ENCODE measurements at places on chromosomes 4 and X.

DNA sequence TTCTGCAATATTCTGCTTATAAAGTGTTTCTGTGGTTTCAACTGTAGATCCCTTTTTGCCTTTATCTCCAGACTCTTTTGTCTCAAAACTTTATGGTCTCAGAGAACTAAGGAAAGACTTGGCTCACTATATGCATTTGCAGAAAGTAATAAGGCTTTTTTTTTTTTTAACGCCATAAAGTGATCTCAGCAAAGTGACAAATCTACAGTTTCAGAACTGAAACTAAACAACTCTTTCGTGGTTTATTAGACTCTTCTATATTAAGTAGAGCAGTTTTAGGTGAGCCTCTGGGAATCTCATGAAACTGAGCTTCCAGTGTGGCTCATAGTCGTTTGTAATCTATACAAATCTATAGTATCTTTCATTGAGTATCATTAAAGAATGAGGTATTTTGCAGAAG, 15.3 kb downstream of the ATP7A start:
- no peak for DNase-seq

DNA sequence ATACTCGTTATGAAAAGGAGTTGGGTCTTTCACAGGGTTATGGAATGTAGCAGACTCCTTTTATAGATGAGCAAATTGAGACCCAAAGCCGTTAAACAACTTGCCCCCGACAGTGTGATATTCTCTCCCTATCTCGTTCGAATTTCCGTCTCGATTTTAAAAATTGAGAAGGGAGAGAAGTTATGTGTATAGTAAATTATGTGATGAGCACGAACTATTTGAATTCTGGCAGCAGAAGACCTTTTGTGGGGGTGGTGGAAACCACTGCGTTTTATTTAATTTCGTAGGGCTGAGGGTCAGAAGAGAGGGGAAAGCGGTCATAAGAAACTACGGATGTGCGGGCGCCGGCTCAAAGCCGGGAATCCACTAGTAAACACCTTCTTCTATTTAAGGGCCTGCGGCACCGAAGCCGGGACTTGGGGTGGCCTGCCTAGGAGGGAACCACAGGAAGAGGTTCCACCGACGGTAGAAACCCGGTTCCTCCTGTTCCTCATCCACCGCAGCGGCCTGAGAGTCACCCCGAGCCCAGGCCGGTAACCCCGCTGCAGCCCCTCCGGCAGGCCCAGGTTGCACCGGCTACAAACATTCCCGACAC, 1.5 kb upstream of the DDX3X start:
- peak; percentile 47 for DNase-seq

GRCh38 chrX:125953814-125954213, 212.3 kb downstream of the DCAF12L2 start:
- DNase-seq: no peak

- no peak for DNase-seq
Measured at GRCh38 chr4:168720396-168720900, 223.6 kb downstream of the PALLD start.

- DNase-seq: no peak
Measured at GRCh38 chr4:58711039-58711438, 1600.9 kb upstream of the IGFBP7 start.

DNA sequence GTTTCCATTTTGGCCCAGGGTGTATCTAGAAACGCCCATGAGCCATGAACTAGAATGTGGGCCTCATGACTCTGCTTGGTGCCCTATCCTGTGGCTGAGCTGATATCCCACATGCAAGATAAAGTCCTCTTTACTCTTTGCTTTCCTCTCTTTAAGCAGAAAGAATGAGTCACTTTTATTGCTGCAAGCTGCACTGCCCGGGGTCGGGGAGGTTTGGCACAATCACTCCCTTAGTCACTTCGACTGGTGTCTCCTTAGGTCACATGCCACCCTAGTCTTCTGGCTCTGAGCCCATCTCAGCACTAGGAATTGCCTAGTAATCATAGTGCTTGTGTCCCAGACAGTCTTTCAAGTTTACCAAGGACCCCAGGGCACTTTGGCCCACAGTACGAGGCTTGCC, 75.1 kb upstream of the CXorf66 start:
- DNase-seq: no peak

DNA sequence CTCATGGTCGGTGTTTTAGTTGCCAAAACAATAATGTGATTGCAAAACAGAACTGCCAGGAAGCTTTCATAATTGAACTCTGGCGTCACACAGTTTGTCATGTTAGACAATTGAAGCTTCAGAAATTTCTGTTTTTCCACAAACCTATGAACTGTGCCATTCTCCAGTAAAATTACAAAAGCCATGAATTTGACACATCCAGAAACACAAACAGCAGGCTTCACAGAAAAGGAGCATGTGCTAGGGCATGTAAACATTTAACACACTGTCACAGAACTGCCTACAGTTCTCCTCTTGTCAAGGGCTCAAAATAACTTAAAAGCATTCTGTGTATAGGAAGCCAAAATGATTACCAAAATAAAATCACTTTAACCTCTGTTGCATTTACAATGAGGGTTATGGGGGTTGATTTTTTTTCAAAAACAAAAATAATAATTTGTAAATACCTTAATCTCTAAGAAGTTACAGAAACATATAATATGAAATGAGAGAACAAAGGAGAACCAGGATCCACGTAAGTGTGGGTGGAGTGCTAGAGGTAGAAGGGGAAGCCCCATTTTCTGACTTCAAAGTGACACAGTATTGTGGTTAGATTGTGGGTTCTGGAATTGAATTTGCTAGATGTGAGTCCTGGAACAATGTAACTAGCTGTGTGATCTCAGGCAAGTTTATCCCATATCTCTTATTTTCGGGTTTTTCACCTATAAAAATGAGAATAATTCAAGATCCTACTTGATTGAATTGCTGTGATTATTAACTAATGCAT, 295.0 kb downstream of the CENPC start:
- no peak for DNase-seq

DNA sequence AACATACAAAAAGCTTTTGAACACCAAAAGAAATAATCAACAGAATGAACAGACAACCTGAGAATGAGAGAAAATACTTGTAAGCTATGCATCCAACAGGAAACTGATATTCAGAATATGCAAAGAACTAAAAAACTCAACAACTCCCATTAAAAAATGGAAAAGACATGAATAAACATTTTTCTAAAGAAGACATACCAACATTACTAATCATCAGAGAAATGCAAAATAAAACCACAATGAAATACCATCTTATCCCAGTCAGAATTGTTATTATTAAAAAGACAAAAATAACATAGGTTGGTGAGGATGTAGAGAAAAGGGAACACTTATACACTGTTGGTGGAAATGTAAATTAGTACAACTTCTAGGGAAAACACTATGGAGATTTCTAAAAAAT, 1161.9 kb downstream of the PCDH19 start:
- DNase-seq: no peak

DNA sequence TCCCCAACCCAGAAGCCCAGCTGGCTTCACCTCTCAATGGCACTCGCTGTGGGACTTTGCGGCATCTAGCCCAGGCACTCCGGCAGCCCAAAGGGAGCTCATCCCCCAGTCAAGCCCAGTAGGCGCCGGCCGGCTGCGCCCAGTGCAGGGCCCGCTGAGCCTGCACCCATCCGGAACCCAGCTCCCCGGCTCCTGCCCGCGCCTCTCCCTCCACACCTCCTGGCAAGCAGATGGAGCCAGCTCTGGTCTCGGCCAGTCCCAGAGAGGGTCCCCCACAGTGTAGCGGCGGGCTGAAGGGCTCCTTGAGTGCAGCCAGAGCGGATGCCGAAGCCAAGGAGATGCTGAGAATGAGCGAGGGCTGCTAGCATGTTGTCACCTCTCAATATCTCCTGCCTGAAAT, 116.8 kb upstream of the UGT8 start:
- DNase-seq: no peak

GRCh38 chr4:7282786-7283440, 90.6 kb downstream of the SORCS2 start:
- no peak for DNase-seq

DNA sequence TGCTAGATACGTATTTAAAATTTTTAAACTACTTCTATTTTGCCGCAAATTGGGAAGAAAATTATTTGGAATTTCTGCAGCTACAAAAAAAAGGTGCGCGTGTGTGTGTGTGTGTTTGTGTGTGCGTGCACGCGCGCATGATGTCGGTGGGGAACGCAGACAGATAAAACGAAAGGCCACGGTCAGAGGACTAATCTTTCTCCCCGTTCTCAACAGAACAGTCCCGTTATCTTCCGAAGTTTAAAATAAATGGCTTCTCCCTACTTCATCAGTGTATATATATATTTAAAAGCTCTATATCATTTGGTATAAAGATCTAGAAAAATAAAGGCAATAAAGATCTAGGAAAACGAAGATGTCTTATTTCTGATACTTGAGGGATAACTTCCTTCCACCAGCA, 1.5 kb downstream of the MGARP start:
- DNase-seq: no peak

DNA sequence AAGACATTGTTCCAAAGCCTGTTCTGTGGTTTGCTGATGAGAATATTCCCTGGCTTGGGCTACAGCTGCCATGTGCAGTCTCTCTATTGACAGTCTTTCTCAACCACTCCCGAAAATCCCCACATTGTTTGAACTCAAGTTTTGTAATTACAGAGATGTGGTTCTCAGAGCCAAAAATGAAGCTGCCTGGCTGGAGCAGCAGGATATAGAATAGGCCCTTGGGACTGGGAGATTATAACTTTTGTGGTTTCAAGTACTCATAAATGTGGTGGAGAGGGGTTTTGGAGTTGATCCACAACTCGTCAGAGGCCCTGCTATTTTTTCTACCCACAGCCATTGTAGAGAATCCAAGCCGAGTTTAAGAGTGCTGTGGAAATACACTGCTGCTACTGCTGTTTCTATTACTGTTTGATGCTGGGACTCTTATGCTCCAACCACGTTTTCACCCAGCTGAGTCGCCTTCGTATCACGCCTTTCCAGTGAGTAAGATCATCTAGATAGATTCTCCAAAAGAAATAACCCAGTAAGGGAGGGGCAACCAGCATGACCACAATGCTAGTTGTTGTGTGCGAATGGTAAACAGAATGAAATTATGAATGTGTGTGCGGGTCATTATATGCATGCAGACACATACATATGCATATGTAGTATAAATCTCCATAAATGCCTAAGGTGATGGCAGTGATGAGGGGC, 57.1 kb upstream of the ATXN3L start:
- DNase-seq: no peak

GRCh38 chrX:121260596-121261240, 213.3 kb downstream of the GLUD2 start:
- DNase-seq: no peak

- DNase-seq: no peak
Measured at GRCh38 chr4:5118994-5119835, 67.9 kb downstream of the STK32B start.

- DNase-seq: no peak
Measured at GRCh38 chrX:151762802-151763201, 28.3 kb downstream of the CNGA2 start.

DNA sequence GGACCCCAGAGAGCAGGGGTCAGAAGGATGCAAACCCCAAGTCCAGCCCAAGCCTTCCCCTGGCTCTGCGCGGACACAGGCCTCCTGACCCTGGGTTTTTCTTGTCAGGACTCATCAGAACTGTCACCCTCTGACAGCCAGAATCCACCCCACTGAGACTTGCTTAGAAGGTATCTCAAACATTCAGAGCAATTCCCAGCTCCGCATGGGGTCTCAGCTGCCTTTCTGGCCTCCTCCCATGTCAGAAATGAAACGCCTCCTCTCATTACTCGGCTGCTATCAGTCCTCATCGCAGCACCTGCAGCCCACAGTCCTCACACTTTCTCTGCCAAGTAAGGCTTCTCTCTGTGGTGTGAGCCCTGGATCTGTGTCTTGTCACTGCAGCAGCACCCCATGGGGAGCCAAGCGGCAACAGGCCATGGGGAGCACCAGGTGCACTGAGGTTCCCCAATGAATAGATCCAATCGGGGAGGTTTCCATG, 97.8 kb downstream of the WFS1 start:
- no peak for DNase-seq

DNA sequence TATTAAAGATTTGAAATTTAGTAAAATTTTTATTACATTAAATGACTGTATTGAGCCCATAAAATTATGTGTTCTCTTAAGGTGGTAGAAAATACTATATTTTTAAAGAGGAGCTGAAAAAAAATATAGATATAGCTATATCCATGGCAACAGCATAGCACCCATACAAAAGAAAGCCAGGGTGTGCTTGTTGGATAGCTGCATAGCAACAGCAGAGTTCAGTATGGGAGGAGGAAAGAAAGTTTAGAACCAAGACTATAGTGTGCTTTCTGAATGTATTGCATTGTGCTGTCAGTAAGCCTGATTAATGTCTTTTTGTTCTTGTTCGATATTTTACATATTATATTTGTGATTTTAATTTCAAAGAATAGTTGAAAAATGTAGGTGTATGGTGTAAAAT, 78.4 kb downstream of the GRID2 start:
- no peak for DNase-seq

GRCh38 chr4:32994981-32995881, 2275.1 kb downstream of the PCDH7 start:
- no peak for DNase-seq

DNA sequence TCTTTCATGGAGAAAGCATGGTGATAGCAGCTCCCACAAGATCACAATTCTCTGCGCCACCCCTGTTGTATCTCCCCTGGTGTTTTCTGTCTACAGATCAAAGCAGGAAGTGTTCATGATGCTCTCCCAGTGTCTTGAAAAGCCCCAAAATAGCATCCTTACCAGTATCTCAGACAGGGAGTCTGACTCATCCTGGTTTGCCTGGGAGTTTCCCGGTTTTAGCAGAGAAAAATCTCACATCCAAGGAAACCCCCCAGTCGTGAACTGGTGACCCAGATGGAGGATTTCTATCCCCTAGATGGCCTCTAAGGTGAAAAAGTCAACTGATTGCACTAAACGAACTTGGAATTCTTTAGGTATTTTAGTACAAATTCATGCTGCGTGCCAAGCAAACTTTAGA, 64.3 kb upstream of the NR0B1 start:
- no peak for DNase-seq

GRCh38 chr4:993111-994029, at the start of gene SLC26A1:
SLC26A1 (minus strand) TSS chr4:993404; CDS start chr4:991703, 1,701 bp downstream.
- DNase-seq: no peak

DNA sequence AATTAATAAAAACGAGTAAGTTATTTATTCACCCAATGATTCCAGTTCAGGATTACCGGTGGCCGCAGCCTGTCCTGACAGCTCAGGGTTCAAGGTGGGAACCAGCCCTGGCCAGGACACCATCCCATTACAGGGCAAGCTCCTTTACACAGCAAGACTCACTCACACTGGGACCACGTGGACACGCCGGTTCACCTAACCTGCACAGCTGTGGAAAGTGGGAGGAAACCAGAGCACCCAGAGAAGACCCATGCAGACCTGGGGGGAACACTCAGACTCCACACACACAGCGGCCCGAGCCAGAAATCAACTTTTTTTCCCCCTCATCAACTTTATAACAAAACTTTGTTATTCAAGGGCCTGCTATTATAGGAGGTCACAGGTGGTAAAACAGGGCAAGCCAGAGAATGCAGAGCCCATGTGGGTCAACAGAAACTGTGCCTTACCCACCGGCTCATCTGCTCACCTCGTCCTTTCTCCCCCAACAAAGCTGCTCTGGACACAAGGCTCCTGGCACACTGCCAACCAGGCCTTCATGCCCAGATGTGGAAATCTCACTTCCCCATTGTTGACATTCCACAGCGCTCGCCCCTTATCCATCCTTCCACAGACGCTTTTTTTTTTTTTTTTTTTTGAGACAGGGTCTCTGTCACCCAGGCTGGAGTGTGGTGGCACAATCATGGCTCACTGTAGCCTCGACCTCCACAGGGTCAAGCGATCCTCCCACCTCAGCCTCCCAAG, 8.0 kb upstream of the ODAPH start:
- DNase-seq: no peak

Measured in activated CD4-positive, alpha-beta memory T cell treated with anti-CD3 and anti-CD28 coated beads, Interleukin-2, amount 10 ng/mL, durations not matched to agents 7 days and 5 days (primary cell).